ENCODE measurements at places on chromosomes 6 and 20.

DNA sequence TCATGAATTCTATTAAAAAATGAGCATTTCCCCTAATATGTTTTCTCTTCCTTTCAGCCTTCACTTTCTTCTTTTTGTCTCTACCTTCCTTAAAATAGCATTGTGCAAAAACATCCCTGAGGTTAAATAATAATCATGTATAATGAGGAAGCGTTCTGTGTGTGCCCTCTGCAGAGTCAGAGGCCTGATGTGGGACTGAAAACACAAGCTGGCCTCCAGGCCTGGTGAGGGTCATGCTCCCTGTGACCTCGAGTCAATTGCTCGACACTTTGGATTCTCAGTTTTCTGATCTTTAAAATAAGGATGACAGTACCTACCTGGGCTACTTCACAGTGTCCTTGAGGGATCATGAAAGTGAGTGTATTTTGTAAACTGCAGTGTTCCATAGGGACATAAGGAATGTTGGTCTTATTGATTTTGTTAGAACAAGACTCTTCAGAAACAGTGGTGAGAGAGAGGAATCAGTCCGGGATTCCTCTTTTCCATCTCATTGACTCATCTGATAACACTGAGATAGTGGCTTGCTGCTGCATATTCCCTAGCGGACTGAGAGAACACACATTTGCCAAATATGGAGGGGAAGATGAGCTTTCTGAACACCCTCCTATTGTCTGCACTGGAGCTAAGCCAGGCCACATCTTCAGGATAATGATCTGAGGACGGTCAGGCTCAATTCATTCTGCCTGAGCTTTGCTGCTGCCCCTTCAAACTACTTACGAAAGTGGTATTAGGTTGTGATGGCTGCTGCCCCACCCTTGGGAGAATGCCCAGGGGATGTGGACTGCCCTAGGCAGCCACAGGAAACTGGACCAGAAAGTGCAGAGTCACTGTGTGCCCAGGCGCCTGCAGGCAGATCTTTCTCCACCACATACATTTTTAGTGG lies 39.6 kb upstream of the PDE7B start:
- H3K27me3 ChIP-seq, result no peaks in the 10 kb centered on the region
- H3K27ac ChIP-seq, result no peak overlapping the region
- no peak overlapping the region for H3K4me3 ChIP-seq
- no peaks in the 10 kb centered on the region for H3K4me1 ChIP-seq
- H3K36me3 ChIP-seq, result no peaks in the 10 kb centered on the region

- H3K27me3 ChIP-seq, result no peaks in the 10 kb centered on the region
- peaks cover 28% of the 10 kb centered on the region for H3K4me1 ChIP-seq
- peaks cover 38% of the 10 kb centered on the region for H3K36me3 ChIP-seq
- no peak for DNase-seq
- no peak overlapping the region for H3K4me3 ChIP-seq
Observed at GRCh38 chr6:31763619-31763940, 1.1 kb downstream of the SAPCD1 start.

- H3K27me3 ChIP-seq, result no peaks in the 10 kb centered on the region
- H3K27ac ChIP-seq, result no peak overlapping the region
- H3K36me3 ChIP-seq, result peaks cover 9% of the 10 kb centered on the region
- H3K4me3 ChIP-seq, result no peak overlapping the region
Observed at GRCh38 chr6:142165227-142165626, 18.2 kb downstream of the VTA1 start.

GRCh38 chr6:146593986-146594385 lies 4.8 kb upstream of the ADGB start:
- no peaks in the 10 kb centered on the region for H3K4me1 ChIP-seq
- no peak overlapping the region for H3K27ac ChIP-seq
- H3K4me3 ChIP-seq, result no peak overlapping the region
- no peak for DNase-seq
- peaks cover 10% of the 10 kb centered on the region for H3K27me3 ChIP-seq

DNA sequence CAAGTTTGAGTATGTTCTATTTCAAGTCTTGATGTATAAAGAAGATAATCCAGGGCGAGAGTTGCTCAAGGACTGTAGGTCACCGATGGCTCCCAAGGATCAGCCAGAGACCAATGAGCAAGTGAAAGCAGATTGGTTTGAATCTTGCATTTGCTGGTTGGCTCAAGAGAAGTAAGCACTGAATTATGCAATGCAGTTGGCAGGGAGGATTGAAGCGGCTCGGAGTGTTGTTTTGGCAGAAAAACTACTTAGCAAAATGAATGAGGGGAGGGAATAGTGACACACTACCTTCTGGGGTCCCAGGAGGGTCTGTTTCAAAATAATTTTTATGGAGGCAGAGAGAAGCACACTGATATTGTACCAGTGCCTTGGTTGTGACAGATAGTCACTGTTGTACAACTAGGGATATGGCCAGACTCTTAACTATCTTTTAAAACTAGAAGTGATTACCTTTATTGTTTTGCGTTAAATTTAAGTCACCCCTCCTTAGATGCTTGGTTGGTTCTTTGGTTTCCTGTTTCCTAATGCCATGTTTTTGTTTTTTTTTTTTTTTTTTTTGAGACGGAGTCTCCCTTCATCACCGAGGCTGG lies 15.7 kb downstream of the SASH1 start:
- no peaks in the 10 kb centered on the region for H3K36me3 ChIP-seq
- H3K27ac ChIP-seq, result no peak overlapping the region
- peaks cover 18% of the 10 kb centered on the region for H3K27me3 ChIP-seq

DNA sequence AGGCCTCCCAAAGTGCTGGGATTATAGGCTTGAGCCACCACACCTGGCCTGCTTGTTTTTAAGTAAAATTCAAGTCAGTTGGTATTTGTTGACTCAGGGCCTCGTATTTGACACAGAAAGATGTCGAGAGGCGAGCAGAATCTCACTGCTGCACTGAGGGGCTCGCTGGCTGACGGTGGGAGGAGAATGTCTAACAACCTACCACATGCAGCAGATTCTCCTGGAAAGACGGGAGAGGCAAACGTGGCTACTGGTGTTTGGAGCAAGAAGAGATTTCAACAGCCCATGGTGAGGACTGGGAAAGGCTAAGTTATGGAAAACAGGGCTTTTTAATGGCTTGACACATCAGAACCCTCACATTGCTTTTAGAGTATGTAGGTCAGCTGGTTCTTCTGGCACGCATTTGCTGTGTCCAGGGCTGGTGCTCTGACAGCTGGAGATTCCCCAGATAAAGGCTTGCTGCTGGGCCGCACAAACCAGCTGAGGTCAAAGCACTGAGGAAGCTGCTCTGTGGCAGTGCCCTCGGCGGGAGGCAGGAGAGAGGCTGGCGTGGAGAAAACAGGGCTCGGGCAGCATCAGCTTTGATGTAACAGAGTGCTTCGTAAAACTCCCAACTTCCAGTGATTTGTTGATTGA lies 84.2 kb upstream of the FRMD1 start:
- no peak for DNase-seq
- H3K36me3 ChIP-seq, result no peaks in the 10 kb centered on the region
- H3K27ac ChIP-seq, result no peak overlapping the region
- H3K4me3 ChIP-seq, result no peak overlapping the region
- peaks cover 5% of the 10 kb centered on the region for H3K27me3 ChIP-seq
- H3K4me1 ChIP-seq, result no peaks in the 10 kb centered on the region

GRCh38 chr6:36976931-36977330 lies 9.1 kb downstream of the MTCH1 start:
- no peak overlapping the region for H3K4me3 ChIP-seq
- peaks cover 27% of the 10 kb centered on the region for H3K4me1 ChIP-seq
- no peaks in the 10 kb centered on the region for H3K27me3 ChIP-seq
- DNase-seq, result no peak
- H3K36me3 ChIP-seq, result peaks cover 66% of the 10 kb centered on the region

GRCh38 chr6:134480593-134480992 lies 162.7 kb upstream of the SGK1 start:
- H3K4me1 ChIP-seq, result no peaks in the 10 kb centered on the region
- no peaks in the 10 kb centered on the region for H3K27me3 ChIP-seq
- H3K4me3 ChIP-seq, result no peak overlapping the region

DNA sequence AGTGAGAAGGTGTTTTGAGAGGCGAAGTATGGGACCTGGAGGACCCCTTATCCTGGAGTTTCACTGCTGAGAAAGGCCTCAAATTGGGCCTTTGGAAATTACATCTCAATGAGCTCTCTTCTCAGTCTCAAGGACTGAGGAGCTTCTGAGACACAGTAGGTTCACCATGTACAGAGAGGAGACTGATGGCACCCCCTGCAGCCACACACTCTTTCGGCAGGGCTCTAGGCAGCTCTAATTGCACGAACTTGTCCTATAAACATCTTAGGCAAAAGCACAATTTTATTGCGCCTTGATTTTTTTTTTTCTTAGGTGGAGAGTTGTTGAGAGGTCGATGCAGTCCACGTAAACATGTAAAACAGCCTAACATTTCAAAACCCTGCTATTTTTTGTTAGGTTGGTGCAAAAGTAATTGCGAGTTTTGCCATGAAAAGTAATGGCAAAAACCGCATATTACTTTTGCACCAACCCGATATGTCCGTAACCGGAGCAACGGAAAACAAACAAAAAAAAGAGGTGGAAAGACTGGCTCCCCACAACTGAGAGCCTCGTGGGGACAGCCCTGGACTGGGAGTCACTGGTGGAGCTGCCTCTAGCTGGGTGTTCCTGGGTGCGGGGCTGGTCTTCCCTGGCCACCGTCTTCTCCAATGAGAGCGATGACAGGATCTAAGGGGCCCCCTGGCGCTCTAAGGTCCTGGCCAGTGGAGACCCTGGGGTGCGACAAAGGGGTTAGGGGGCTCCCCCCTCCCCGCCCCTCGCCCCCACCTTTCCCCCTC lies 84.0 kb upstream of the EYA2 start:
- no peak overlapping the region for H3K27ac ChIP-seq
- H3K36me3 ChIP-seq, result no peaks in the 10 kb centered on the region
- no peak overlapping the region for H3K4me3 ChIP-seq
- no peaks in the 10 kb centered on the region for H3K4me1 ChIP-seq
- no peak for DNase-seq

DNA sequence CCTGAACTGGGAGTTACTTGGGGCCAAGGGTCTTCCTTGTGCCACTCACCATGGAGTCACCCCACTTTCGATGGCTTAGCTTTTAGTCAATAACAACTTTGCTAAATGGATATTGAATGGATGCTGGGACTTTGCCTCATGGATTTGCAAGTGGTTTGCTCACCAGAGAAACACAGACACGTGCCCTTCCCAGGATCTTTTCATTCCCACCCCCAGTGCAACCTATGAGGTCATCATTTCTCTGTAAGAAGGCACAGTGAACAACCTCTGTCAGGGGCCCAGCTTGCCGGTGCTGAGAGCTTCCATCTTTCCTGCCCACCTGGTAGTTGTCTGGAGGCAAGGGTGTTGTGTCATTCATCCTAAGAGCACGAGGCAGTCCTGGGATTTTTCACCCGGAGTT lies 256.8 kb upstream of the PMEPA1 start:
- no peaks in the 10 kb centered on the region for H3K36me3 ChIP-seq
- no peaks in the 10 kb centered on the region for H3K4me1 ChIP-seq
- no peak overlapping the region for H3K27ac ChIP-seq
- peaks cover 20% of the 10 kb centered on the region for H3K27me3 ChIP-seq
- H3K4me3 ChIP-seq, result no peak overlapping the region

DNA sequence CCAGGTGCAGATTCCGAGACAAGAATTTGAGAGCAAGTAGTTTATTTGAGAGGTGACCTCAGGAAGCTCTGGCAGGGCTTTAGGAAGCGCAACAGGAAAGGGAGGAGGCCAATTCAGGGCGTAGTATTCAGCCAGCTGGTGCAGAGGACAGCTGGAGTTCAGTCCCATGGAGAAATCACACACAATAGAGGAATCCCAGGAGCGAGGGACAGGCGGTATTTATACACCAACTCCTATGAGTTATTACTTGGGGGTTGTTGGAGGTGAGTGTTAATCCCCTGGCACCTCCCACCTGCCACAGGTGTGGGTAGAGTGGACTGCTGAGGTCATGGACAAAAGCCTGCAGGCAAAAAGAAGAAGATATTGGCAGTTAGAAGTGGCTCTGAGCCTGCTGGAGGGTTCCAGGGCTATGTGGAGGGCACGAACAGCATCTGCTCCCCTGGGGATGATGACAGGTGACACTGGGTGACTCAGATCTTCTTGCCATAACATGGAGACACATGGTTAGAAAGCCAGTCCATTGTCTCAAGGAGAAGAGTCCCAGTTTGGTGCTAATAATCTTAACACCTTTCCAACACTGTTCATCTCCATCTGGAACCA lies 13.9 kb upstream of the SULF2 start:
- H3K27me3 ChIP-seq, result peaks cover 21% of the 10 kb centered on the region

- H3K4me3 ChIP-seq, result no peak overlapping the region
- no peaks in the 10 kb centered on the region for H3K36me3 ChIP-seq
- no peaks in the 10 kb centered on the region for H3K4me1 ChIP-seq
Observed at GRCh38 chr6:125358898-125359297, 57.1 kb upstream of the HDDC2 start.

- no peaks in the 10 kb centered on the region for H3K27me3 ChIP-seq
- DNase-seq, result no peak
- peaks cover 7% of the 10 kb centered on the region for H3K4me1 ChIP-seq
Observed at GRCh38 chr6:158188591-158188990, 20.4 kb downstream of the GTF2H5 start.

- no peak overlapping the region for H3K27ac ChIP-seq
- no peak overlapping the region for H3K4me3 ChIP-seq
- no peak for DNase-seq
- H3K27me3 ChIP-seq, result peaks cover 7% of the 10 kb centered on the region
Observed at GRCh38 chr6:132392792-132393191, 8.5 kb downstream of the MOXD1 start.

DNA sequence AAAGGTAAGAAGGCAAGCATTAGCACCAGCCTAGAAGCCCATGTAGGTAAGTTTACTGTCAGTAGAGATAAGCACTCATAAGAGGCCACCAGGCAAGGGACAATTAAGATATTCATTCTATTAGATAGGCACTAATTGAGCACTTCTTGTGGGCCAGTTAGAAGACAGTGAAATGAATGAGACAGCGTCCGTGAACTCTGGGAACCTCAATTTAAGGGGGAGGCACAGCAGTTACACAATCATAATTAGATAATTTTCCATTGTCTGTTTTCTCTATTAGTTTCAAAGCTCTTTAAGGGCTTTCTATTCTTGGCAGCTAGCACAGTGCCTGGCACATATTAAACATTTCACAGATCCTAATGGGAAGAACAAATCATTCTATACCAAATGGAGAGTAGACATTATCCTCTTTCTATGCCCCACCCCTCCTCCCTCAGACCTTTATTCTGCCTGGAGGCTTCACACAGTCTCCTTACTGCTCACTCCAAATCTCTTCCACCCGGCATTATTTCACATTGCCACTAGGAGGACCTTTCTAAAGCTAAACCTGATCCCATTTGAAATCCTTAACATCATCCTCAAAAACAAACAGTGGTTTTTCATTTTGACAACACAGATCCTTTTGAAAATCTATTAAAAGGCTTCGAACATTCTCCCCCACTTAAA lies 529.6 kb downstream of the ADGRB3 start:
- H3K27me3 ChIP-seq, result no peaks in the 10 kb centered on the region
- H3K27ac ChIP-seq, result no peak overlapping the region
- H3K36me3 ChIP-seq, result no peaks in the 10 kb centered on the region
- no peaks in the 10 kb centered on the region for H3K4me1 ChIP-seq
- H3K4me3 ChIP-seq, result no peak overlapping the region
- no peak for DNase-seq

- no peaks in the 10 kb centered on the region for H3K36me3 ChIP-seq
- no peaks in the 10 kb centered on the region for H3K4me1 ChIP-seq
- peaks cover 5% of the 10 kb centered on the region for H3K27me3 ChIP-seq
- H3K27ac ChIP-seq, result no peak overlapping the region
- no peak for DNase-seq
- H3K4me3 ChIP-seq, result no peak overlapping the region
Observed at GRCh38 chr6:53573299-53573698, 28.4 kb upstream of the GCLC start.

All from activated naive CD4-positive, alpha-beta T cell treated with anti-CD3 and anti-CD28 coated beads, Interleukin-2, amount 10 ng/mL, durations not matched to agents 7 days and 5 days (primary cell).